NCI-H2171 (cell line): ENCODE measurements at places on chromosomes 2 and 18.
A peak's percentile ranks its signal among the peaks of the same experiment; 100 is the strongest.

DNA sequence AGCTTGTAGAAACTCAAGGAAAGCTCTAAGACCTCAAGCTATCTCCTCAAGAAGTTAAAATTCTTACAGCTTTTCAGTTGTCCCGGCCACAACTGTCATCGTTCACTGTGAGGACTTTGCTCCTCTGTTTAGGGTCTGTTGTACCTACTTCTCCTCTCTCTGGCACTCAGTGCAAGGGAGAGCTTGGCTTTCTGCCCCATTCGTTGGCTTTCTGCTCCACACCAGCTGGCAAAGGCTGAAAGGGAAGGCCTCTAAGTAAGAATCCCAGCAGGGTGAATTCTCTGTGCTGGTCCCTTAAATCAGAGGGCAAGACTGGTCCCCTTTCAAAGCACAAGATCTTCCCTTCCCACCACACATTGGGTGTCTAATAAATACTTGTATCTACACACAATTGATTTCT, 17.3 kb downstream of the ZBTB7C start:
- DNase-seq, result no peak

- DNase-seq, result no peak
Observed at GRCh38 chr2:237729681-237730475, 68.7 kb upstream of the RBM44 start.

- no peak for DNase-seq
Observed at GRCh38 chr2:176109192-176109901, 2.3 kb downstream of the HOXD11 start.

- no peak for DNase-seq
Observed at GRCh38 chr2:41694536-41695049, 353.2 kb upstream of the PKDCC start.

DNA sequence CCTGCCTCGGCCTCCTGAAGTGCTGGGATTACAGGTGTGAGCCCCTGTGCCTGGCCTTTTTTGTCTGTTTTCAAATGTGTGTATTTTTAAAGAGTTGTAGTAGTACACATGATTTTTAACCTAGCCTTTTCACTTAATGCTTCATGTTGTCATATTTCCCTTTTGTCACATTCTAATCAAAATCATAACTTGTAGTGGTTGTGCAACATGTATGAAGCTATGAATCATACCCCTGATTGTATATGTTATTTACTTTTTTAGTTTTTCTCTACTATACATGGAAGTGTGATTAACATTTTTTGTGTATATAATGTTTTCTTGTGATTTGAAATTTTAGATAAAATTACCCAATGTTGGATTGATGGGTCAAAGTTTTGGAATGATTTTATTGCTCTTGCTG, 8.5 kb downstream of the GEN1 start:
- DNase-seq, result no peak

DNA sequence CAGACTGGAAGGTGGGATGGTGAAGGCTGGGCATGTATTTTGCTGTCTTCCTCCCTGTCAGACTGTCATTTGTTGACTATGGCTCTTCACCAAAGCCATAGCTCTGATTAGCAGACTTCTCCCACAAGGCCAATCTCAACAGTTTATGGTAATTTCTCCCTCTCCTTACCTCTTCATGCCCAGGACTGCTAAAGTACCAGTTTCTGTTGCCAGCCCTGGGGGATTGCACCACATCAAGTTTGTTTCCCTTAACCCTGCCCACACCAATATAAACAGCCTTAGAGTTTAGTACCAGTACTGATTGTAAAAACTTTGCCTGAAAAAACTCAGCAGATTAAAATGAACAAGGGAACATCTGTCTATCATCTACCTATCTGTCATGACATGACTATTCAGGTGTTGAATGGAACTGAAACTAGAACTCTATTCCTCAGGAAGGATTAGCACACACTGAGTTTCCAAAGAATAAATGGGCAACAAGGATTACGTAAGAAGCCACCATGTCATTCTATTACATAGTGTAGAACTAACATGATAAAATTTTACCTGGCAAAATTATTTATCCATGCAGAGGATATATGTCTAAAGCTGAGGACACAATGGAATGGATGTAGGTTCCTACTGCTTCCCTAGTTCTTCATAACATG, 13.7 kb downstream of the FEZ2 start:
- DNase-seq, result no peak

- no peak for DNase-seq
Observed at GRCh38 chr18:74482697-74483096, 13.5 kb upstream of the CNDP2 start.

DNA sequence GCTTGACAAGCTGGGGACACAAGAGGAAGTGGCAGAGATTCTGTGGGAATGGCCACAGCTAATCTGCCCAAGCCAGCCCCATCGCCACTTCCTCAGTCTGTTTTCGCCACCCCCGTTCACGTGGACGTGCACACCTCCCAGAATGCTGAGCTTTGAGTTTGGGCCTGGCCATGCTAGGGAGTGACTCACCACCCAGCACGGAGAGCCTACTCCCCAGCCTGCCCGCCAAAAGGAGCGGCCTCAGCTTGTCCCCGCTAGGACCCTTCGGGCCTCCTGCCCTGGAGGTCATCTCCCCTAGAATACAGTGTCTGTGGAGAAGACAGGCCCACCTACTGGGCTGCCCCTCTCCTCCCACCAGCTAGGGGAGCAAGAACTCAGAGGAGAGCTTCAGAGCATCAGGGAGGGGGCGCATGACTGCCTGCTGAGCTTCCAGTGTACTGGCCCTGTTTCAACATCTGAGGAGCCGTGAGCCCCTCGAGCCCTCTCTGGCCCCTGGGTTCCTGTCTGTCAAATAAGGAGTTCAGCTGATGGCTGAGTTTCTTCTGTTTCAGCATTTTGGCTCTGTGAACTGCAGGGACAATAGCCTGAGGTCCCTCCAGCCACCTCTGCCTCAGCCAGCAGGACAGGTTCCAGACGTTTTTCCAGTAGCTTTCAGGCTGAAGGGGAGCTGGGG, 5.1 kb downstream of the SLC35F6 start:
- no peak for DNase-seq

GRCh38 chr18:61554117-61554776, 221.0 kb downstream of the CDH20 start:
- DNase-seq, result no peak

DNA sequence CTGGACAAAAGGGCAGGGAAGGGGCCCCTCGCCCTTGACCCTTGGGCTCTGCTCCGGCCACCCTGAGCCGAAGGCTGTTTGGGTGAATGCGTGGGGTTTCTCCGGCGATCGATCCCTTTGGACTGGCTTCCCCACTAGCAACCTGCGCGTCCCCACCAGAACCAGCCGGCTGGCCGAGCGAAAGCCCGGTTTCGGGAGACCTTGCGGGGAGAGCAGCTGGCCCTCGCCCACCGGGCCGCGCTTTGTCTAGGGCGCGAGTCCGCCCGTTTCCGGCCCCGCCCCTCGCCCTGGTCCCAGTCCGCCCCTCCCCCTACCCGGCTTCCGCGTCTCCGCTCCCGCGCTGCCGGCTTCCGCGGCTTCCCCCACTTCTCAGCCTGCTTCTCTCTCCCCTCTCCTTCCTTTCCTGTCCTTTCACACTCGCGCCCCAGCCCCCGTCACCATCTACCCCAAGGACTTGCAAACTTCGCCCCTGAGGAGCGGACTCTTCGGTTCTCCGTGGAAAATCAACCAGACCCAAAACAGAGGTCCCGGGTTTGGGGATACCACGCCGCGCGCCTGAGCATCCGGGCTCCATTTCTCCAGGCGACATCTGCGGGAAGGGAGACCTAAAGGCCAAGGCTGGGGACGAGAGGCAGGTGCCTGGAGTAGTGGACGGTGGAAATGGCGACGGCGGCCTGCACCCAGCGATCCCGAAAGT, 48.0 kb upstream of the ATP6V1B1 start:
- DNase-seq, result peak; percentile 59

GRCh38 chr18:3652380-3653262, 202.6 kb downstream of the TGIF1 start:
- DNase-seq, result peak; percentile 33

GRCh38 chr2:232377319-232377718, 1.2 kb upstream of the ALPP start:
- no peak for DNase-seq

DNA sequence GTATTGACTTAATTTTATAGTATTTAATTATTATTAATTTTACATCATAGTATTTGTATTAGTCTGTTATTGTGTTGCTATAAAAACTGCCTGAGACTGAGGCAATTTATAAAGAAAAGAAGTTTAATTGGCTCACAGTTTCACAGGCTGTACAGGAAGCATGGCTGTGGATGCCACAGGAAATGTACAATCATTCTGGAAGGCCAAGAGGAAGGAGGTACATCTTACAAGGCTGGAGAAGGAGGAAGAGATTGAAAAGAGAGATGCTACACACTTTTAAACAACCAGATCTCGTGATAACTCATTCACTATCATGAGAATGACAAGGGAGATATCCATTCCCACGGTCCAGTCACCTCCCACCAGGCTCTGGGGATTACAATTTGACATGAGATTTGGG, 2019.4 kb upstream of the PIK3C3 start:
- DNase-seq, result no peak

GRCh38 chr18:24108641-24109040, 30.2 kb upstream of the CABYR start:
- DNase-seq, result no peak

- DNase-seq, result peak; percentile 15
Observed at GRCh38 chr2:27954771-27955383, 64.3 kb downstream of the BABAM2 start.

DNA sequence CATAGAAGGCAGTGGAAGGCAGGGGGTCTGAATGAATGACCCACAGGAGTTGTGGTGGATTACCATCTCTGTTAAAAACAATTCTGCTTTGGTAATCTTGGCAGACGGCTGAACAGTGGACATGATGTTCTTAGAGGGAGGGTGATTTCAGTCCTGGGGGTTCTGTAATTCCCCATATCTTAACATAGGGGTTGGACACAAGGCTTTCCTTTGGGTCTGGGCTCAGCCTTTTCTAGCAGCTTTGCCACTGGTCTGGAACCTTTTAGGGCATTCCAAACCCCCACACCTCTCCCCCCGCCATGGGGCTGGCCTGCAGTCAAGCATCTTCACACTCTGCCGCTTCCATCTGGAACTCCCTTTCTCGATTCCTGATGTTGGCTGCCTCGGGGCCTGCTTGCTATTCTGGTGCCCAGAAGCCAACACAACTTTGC, 50.3 kb downstream of the RPL37A start:
- DNase-seq, result peak; percentile 14

DNA sequence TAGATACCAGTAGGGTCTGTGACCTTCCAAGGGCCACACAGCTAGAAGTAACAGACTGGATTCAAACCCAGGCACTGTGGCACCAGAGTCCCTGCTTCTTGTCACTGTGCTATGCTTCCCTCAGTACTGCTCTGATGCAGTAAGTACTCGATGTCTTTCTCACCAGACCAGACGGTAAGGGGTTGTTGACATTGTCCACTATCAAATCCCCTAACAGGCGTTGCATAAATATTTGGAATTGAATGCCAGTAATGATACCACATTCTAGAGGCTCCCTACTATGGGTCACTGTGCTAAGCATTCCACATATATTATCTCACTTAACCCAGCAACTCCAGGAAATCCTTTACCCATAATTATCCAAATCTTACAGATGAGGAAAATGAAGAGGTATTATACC, 223.1 kb downstream of the C1D start:
- DNase-seq, result no peak

- DNase-seq, result no peak
Observed at GRCh38 chr2:181886192-181886591, 5.3 kb upstream of the ITPRID2 start.

- no peak for DNase-seq
Observed at GRCh38 chr2:136392897-136393505, 275.1 kb upstream of the CXCR4 start.
